GM23338 (cell line): ENCODE measurements at places on chromosomes 12 and 14. TPM values are rescaled to one million over a fixed set of nuclear protein-coding genes. Genes with fewer than 3 reads are reported as not detected.
A peak's percentile ranks its signal among the peaks of the same experiment; 100 is the strongest.

- DNase-seq = no peak
- H3K36me3 ChIP-seq = no peaks in the 10 kb centered on the region
- peaks cover 11% of the 10 kb centered on the region for H3K27me3 ChIP-seq
- no peak overlapping the region for H3K27ac ChIP-seq
Observed at GRCh38 chr12:70359458-70360197, 6.5 kb upstream of the KCNMB4 start.

GRCh38 chr14:79044894-79045624 lies 874.9 kb downstream of the NRXN3 start:
- H3K4me1 ChIP-seq = no peaks in the 10 kb centered on the region
- peak; percentile 11 for DNase-seq

DNA sequence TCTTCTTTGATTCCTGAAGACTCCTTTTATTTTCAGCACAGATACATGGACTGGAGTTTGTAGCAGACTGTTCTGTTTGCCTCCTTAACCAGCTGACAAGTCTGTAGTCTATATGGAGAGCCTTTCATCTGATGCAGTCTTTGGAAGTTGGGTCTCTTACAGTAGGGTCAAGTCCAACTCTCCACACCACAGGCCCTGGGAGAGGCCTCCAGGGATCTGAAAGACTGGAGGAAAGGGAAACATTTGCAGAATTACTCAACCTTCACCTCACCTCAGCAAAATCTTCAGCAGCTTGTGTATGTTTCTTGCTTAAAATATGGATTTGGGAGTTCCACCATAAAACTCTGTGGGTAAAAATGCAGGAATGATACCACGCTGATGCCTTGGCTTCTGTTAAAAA lies 188.4 kb downstream of the MSRB3 start:
- H3K4me3 ChIP-seq = no peak overlapping the region
- DNase-seq = no peak
- H3K27me3 ChIP-seq = no peaks in the 10 kb centered on the region
- no peak overlapping the region for H3K27ac ChIP-seq
- H3K4me1 ChIP-seq = no peaks in the 10 kb centered on the region
- H3K36me3 ChIP-seq = no peaks in the 10 kb centered on the region

- H3K4me3 ChIP-seq = no peak overlapping the region
- no peaks in the 10 kb centered on the region for H3K36me3 ChIP-seq
- peaks cover 3% of the 10 kb centered on the region for H3K4me1 ChIP-seq
- H3K27ac ChIP-seq = no peak overlapping the region
- no peaks in the 10 kb centered on the region for H3K27me3 ChIP-seq
- no peak for DNase-seq
Observed at GRCh38 chr12:68336889-68337303, 4.7 kb upstream of the MDM1 start.

- no peak overlapping the region for H3K27ac ChIP-seq
- no peaks in the 10 kb centered on the region for H3K4me1 ChIP-seq
- H3K36me3 ChIP-seq = no peaks in the 10 kb centered on the region
- no peaks in the 10 kb centered on the region for H3K27me3 ChIP-seq
Observed at GRCh38 chr12:30450872-30451271, 244.8 kb downstream of the IPO8 start.

DNA sequence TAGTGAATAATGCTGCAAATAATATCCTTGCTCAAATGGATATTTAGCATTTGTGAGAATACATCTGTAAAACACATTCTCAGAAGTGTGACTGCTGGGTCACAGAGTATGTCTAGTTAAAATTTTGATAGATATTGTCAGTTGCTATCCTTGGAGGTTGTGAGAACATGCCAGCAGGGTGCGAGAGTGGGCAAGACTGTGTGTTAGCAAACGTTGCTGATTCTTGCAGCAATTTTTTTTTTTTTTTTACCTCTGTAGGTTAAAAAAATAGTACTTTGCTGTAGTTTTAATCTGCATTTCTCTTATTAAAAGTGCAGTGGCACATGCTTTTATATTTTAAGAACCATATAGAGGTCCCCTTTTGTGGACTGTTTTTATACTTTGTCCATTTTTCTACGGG lies 4.5 kb upstream of the NYNRIN start:
- DNase-seq = no peak
- H3K36me3 ChIP-seq = no peaks in the 10 kb centered on the region
- no peak overlapping the region for H3K27ac ChIP-seq
- H3K27me3 ChIP-seq = peaks cover 7% of the 10 kb centered on the region; the same call in 1 of the 2 replicates

The WNT1 gene
- total RNA-seq = not detected in 2 replicates
